ENCODE measurements at places on chromosomes 4 and X. TPM values are rescaled to one million over a fixed set of nuclear protein-coding genes. Genes with fewer than 3 reads are reported as not detected.
A peak's percentile ranks its signal among the peaks of the same experiment; 100 is the strongest.

- no peak for DNase-seq
Measured at GRCh38 chrX:4936315-4936714, 1222.9 kb upstream of the PRKX start.

DNA sequence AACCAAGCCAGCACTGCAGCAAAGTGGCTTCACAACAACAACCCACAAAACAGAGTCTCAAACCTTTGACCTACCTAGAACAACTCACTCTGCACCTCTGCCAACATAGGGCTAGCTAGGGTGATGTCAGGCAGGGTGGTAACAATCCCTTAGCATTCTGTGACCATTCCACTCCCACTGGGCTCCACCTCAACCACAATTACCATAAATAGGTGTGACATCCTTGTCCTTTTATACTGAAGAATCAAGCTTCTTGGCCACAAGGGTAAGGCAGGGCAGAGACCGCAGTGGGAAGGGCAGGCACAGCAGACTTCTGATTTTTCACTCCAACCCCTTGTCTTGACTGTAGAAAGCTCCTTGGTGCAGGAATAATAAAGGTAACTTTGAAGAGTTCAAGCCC, 795.4 kb upstream of the DIAPH2 start:
- DNase-seq: no peak

- no peak for DNase-seq
Measured at GRCh38 chr4:105836537-105836936, 58.7 kb upstream of the NPNT start.

GRCh38 chr4:172308078-172308477, 494.9 kb downstream of the GALNTL6 start:
- no peak for DNase-seq

DNA sequence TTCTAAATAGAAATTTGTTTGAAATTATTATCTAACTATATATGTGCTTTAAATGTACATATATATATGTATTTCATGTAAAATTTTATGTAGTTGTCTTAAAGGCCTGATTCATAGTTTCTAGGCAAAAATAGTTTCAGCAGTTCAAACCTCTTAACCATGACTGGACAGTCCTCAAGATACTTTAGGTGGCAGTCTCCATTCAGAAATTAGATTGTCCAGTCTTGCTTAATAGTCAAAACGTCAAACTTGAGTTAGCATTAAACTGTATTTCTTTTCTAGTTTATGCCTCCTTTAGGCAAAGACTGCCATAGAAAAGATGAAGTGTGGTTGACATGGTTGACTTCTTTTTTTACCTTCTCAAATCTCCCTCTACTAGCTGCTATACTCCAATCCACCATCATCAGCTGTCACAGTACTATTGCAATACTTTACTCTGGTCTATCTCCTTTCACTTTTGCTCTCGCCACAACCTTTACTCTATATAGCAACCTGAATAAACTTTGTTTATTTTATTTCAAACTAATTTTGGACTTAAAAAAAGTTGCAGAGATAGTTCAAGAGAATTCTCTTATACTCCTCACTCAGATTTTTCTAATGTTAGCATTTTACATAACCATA, 395.6 kb upstream of the DIPK2B start:
- DNase-seq: peak; percentile 24

- DNase-seq: no peak
Measured at GRCh38 chrX:104921584-104922205, 298.8 kb downstream of the TEX13A start.

Gene HPGDS
- total RNA-seq: not detected

DNA sequence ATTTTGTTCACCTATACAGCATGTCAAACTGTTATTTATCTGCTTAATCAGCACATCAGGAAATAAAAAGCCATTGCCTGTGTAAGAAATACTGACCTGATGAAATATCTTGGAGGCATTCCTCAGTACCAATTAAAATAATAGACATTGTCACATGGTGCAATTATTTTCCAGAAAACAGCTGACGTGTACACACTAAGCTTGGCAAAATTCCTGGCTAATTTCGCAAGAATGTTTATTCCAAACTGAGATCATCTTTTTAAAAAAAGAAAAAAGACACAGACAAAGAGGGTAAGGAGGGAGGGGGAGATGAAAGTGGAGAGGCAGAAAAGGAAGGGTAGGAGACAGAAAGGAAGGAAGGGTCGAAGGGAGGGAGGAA, 61.9 kb upstream of the NFKB1 start:
- peak; percentile 63 for DNase-seq

GRCh38 chr4:181661923-181662322, 581.3 kb upstream of the TENM3 start:
- no peak for DNase-seq

DNA sequence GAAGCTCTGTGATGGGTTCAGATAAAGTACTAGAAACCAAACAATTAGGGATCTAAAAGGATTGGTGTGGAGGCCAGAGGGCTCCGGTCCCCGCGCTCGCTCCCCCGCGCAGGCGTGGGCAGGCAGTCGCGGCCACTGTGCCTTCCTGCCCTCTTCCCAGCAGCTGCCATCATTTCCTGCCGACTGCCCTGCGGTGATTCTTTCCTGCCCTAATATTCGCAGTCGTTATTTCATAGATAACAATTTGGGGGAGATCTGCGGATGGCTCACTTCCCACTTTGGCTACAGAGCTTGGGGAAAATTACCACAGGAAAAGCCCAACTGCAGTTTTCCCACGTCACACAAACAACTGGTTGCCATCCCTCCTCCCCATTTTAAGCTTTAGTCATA, 2.2 kb downstream of the GRIA2 start:
- no peak for DNase-seq

Gene ALB
- 0.19 TPM for total RNA-seq

- DNase-seq: peak; percentile 61
Measured at GRCh38 chr4:151417766-151418376, 8.9 kb downstream of the FHIP1A start.

GRCh38 chr4:37680089-37680488, 6.1 kb downstream of the RELL1 start:
- DNase-seq: no peak

DNA sequence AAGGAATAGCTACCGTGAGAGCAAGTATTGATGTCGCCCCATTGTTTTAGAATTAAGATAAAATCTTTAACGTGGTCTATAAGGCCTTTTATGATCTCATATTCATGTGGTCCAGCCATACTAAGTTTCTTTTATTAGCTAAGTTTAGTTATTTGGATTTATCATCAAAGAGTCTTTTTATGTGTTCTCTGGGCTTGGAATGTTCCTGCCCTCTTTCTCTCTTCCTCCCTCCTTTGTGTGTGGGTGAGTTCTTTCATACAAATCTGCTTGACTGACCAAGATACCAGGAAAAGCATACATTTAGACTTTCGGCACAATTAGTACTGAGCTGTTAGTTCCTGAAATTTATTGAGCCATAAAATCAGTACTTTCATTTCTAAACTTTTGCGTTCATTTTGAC, 11.3 kb downstream of the TDO2 start:
- DNase-seq: no peak

Gene FAT4
- 69.6 TPM for total RNA-seq

DNA sequence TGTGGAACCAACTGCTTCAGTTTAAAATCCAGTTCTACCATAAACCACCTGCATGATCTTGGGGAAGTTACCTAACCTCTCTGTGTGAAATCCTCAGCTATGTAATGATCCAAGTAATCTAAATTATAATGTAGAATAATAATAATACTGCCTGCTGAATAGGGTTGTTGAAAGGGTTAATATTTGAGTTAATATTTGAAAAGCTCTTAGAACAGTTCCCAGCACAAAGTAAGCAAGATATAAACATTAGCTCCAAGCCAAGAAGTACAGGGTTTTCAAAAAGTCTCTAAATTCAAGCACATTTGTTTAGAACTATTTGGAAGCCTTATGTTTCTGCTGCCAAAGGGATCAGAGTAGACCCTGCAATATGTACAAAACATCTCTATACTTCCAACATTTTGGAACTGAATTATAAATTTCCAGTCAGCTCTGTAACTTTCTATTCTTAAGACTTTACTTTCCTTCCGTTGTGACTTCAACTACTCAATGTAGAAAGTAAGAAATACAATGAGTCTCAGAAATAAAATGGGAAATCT, 76.7 kb upstream of the FAM9C start:
- no peak for DNase-seq

Gene PRDX4
- 222 TPM for total RNA-seq

- no peak for DNase-seq
Measured at GRCh38 chrX:65757943-65758342, 90.5 kb downstream of the MSN start.

DNA sequence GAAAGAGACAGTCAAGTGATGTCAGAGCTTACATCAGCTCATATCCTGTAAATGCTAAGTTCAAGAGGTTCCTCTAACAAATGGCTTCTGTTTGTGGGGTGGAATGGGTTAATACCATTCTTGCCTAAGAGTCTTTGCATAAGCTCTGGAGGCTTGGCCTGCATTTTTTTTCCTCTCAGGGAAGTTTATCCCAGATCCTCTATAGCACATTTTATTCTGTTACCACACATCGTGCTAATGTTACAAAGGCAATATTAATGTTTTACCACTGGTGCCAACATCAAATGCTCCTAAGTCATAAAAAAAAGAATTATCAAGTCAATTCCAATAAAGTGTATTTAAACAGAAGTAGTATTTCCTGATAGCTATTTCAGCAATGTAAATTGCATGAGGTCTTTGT, 2.9 kb upstream of the ADH6 start:
- DNase-seq: no peak

Gene PABPC5
- total RNA-seq: 2.0 TPM

- DNase-seq: no peak
Measured at GRCh38 chrX:2960861-2961515, 31.8 kb upstream of the ARSD start.

Gene DKK2
- not detected for total RNA-seq

DNA sequence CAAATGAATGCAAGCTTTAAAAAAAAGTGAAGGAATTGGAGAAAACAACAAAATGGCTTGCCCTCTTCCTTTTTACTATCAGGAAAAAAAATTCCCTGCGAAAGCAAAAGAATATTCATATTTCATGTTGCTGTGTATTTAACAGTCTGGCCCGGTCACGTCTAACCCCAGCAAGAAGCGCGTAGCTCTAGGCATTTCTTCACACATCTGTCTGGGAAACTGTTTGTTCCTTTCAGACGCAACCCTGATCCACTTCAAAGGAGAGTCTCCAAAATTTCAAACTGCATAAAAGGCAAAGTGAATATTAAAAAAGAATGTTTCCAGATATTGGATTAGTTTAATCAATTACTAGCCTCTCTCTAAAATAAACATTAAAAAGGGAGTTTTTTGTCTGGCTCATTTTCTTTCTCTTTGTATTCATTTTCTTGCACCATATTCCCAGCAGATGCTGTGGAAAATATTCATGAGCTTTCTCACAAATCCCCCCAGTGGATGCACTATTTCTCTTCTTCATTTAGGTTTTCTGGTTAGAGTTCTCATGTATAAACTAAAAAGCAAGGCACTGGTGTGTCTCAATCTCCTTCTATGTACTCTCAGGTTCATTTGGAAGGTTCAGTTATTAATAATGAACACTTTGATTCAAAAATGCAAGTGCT, 145.3 kb downstream of the MID1 start:
- no peak for DNase-seq

GRCh38 chr4:113730467-113731216, 30.9 kb downstream of the CAMK2D start:
- no peak for DNase-seq

GRCh38 chr4:89998469-89999011, 103.9 kb downstream of the MMRN1 start:
- DNase-seq: no peak

GRCh38 chrX:22192419-22193060, 80.2 kb upstream of the CBLL2 start:
- DNase-seq: peak; percentile 71

DNA sequence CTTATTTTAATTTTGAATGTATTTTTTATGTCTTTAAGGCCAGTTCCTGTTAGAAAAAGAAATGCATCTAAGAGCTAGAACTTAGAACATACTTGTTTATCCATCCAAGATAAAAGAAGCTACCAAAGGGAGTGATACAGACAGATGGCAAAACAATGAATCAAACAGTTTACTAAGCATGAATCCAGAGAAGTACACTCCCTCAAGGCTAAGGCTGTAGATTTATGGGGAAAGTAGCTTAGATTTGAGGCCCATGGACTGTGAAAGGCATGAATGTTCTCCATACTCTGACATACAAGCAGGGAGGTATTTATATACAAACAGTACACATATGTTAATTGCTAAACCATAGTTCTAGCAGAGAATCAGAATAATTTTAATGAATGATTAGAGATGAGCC, 255.3 kb upstream of the NRK start:
- no peak for DNase-seq

Gene SSX2B
- total RNA-seq: not detected

Gene SERTM2
- total RNA-seq: not detected

Gene HAND2
- not detected for total RNA-seq

Gene NXF2B
- not detected for total RNA-seq

Gene TBC1D8B
- total RNA-seq: 7.9 TPM

Gene MAGEB5
- not detected for total RNA-seq

GRCh38 chr4:122663814-122664610, 43.1 kb upstream of the IL21 start:
- peak; percentile 29 for DNase-seq

DNA sequence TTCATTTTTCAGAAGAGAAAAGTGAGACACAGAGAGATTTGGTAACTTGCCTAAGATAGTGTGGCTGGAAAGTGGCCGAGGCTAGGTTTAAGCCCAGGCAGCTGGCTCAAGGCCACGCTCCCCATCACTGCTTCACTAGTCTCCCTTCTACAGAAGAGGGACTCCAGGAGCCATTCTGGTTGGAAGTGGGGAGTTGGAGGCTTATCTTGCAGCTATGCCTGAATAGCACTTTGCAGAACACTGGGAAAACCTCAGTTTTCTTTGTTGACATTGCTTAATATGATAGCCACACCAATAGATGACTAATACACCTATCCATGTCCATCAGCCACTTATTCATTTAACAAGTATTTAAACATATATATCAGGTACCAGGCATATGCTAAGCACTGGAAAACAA, 18.5 kb downstream of the LRRC66 start:
- no peak for DNase-seq

- DNase-seq: no peak
Measured at GRCh38 chr4:85873566-85873965, 398.6 kb downstream of the ARHGAP24 start.

Gene ELOVL6
- total RNA-seq: 1.9 TPM

- no peak for DNase-seq
Measured at GRCh38 chrX:8548446-8548845, 83.8 kb downstream of the VCX3B start.

GRCh38 chr4:85420831-85421230, 54.1 kb upstream of the ARHGAP24 start:
- DNase-seq: no peak

- no peak for DNase-seq
Measured at GRCh38 chrX:70826715-70827114, 81.8 kb downstream of the TEX11 start.

Gene SPATA18
- 4.3 TPM for total RNA-seq

- no peak for DNase-seq
Measured at GRCh38 chr4:111788099-111788498, 357.2 kb upstream of the FAM241A start.

Gene STBD1
- 1.0 TPM for total RNA-seq
